ENCODE measurements at places on chromosomes 7 and 10. TPM values are rescaled to one million over a fixed set of nuclear protein-coding genes. Genes with fewer than 3 reads are reported as not detected.

Gene COL13A1
- polyA plus RNA-seq = 0.74 TPM

Gene FAM25G
- polyA plus RNA-seq = not detected

Gene IGF2BP3
- polyA plus RNA-seq = 0.51 TPM

Gene PGAM1
- polyA plus RNA-seq = 186 TPM

Gene IDI2
- polyA plus RNA-seq = 180 TPM

Gene NSUN6
- 3.3 TPM for polyA plus RNA-seq

Gene HYAL4
- 1.7 TPM for polyA plus RNA-seq

Gene OR13A1
- polyA plus RNA-seq = not detected

Gene CDH23
- polyA plus RNA-seq = 1.2 TPM

Gene LMOD2
- 6.9 TPM for polyA plus RNA-seq

Gene PTF1A
- not detected for polyA plus RNA-seq

Gene RTKN2
- 0.01 TPM for polyA plus RNA-seq

Gene HECW1
- 0.56 TPM for polyA plus RNA-seq

Gene NUTM2A
- 1.1 TPM for polyA plus RNA-seq

Gene GPR158
- not detected for polyA plus RNA-seq

Gene EBLN1
- not detected for polyA plus RNA-seq

Gene SLC16A9
- polyA plus RNA-seq = 0.01 TPM

Gene PLXDC2
- polyA plus RNA-seq = 9.2 TPM

Gene PNLIPRP2
- 0.13 TPM for polyA plus RNA-seq

Gene CPA2
- polyA plus RNA-seq = not detected

Gene CUZD1
- 0.17 TPM for polyA plus RNA-seq

Gene ANKRD61
- polyA plus RNA-seq = not detected

Gene CYP2C19
- not detected for polyA plus RNA-seq

Gene TFPI2
- 2.3 TPM for polyA plus RNA-seq

Gene SH2D4B
- not detected for polyA plus RNA-seq

Gene CFAP70
- 0.08 TPM for polyA plus RNA-seq

Gene RSPH10B2
- not detected for polyA plus RNA-seq

Gene SCIN
- not detected for polyA plus RNA-seq

Gene CREB5
- 0.86 TPM for polyA plus RNA-seq

Gene PKD1L1
- 0.73 TPM for polyA plus RNA-seq

Gene ARHGEF5
- polyA plus RNA-seq = 0.16 TPM

Gene HOXA2
- 0.29 TPM for polyA plus RNA-seq

Gene TMEM273
- 7.0 TPM for polyA plus RNA-seq

Gene RAPGEF5
- 3.6 TPM for polyA plus RNA-seq

Gene AEBP1
- 7.8 TPM for polyA plus RNA-seq

Gene SAMD9
- 0.53 TPM for polyA plus RNA-seq

Gene EIF4H
- polyA plus RNA-seq = 263 TPM

Gene DLG5
- 18.3 TPM for polyA plus RNA-seq

Gene LIPN
- not detected for polyA plus RNA-seq

Gene TSPAN12
- polyA plus RNA-seq = 2.3 TPM

Gene MRPS17
- polyA plus RNA-seq = 31.9 TPM

Gene NODAL
- polyA plus RNA-seq = 0.10 TPM

Data from psoas muscle (tissue), 8 donors.